ENCODE measurements at places on chromosomes 2 and 18. TPM values are rescaled to one million over a fixed set of nuclear protein-coding genes. Genes with fewer than 3 reads are reported as not detected.

GRCh38 chr18:63083555-63083954 is 236.0 kb downstream of the BCL2 start:
- H3K4me3 ChIP-seq, result no peak overlapping the region
- H3K36me3 ChIP-seq, result no peaks in the 10 kb centered on the region
- DNase-seq, result no peak
- no peaks in the 10 kb centered on the region for H3K27me3 ChIP-seq
- H3K4me1 ChIP-seq, result peaks cover 8% of the 10 kb centered on the region

DNA sequence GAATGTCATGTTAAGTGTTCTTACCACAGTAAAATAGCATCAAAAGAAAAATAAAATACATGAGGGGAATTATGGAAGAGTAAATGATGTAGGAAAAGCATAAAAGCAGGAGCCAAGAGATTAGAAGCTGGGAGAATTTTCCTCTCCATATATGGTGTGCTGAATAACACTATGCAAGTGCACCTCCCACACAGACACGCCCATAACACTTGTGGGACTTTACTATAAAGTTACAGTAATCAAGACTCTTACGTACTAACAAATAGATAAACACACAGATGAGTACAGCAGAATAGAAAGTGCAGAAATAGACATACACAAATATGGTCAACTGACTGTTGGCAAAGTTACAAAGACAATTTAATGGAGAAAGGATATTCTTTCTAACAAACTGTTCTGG is 16.0 kb upstream of the SPHKAP start:
- no peaks in the 10 kb centered on the region for H3K36me3 ChIP-seq
- H3K4me1 ChIP-seq, result no peaks in the 10 kb centered on the region
- H3K4me3 ChIP-seq, result no peak overlapping the region
- peaks cover 1% of the 10 kb centered on the region for H3K27me3 ChIP-seq
- no peak for DNase-seq
- no peak overlapping the region for H3K27ac ChIP-seq

- no peak overlapping the region for H3K4me3 ChIP-seq
- no peak overlapping the region for H3K27ac ChIP-seq
- peaks cover 6% of the 10 kb centered on the region for H3K4me1 ChIP-seq
- no peak for DNase-seq
Observed at GRCh38 chr18:33755931-33756560, 178.0 kb downstream of the ASXL3 start.

DNA sequence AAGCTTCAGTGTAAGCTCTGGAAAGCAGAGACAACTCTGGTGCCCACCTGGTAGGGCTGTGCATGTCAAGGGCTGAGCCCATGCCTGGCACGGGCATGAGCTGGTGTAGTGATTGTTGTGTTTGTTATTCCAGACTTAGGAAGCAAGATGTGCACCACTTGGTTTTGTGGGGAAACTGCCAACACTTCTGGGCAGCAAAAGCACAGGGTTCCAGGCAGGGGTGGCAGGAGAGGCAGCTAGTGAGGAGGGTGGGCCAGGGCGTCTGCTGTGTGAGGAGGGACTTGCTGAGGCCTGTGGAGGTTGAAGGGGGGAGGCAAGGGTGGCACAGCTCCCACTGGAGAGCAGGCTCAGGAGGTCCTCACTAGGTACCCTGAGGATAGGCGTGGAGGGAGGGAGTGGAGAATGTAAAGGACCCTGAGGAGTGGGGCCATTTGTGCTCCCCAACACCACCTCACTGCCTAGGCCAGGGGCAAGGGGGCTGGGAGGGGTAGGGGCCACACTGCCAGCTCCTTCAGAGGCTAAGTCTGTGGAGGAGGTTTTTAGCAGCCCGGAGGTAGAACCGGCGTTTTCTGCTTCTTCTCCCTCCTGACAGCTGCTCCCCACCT is 104.0 kb upstream of the POU3F3 start:
- no peak overlapping the region for H3K27ac ChIP-seq
- peaks cover 28% of the 10 kb centered on the region for H3K27me3 ChIP-seq
- H3K4me3 ChIP-seq, result no peak overlapping the region
- peaks cover 2% of the 10 kb centered on the region for H3K4me1 ChIP-seq
- DNase-seq, result no peak
- no peaks in the 10 kb centered on the region for H3K36me3 ChIP-seq

- peaks cover 29% of the 10 kb centered on the region for H3K4me1 ChIP-seq
- peaks cover 16% of the 10 kb centered on the region for H3K27me3 ChIP-seq
- no peak overlapping the region for H3K4me3 ChIP-seq
- H3K27ac ChIP-seq, result peak overlapping the region; percentile 17
- H3K36me3 ChIP-seq, result no peaks in the 10 kb centered on the region
Observed at GRCh38 chr2:236785611-236786057, 216.0 kb downstream of the ACKR3 start.

DNA sequence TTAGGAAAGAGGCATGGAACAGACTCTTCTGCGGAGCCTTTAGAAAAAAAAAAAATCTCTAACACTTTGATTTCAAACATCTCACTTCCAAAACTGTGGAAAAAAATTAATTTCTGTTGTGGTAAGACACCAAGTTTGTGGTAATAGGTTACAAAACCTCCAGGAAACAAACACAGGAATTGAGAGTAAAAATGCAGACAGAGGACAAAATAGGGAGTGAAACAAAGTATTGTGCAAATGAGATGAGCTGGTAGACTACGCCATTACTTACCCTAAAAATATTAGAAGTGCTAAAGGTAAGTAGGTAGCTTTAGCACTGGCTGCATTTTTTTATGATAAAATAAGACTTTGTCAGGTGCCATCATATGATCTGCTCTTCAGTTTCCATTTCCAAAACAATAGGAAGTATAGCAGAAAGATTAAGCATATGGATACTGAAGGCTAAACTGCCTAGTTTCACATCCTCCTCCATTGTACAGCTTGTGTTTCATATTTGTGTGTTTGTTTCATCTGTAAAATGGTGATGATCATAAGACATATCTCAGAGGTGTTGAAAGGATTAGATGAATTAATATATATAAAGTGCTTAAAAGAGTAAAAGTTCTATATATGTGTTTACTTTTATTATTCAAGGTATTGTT is 309.2 kb downstream of the NR4A2 start:
- no peak overlapping the region for H3K4me3 ChIP-seq
- no peak for DNase-seq
- H3K4me1 ChIP-seq, result peaks cover 7% of the 10 kb centered on the region
- peaks cover 8% of the 10 kb centered on the region for H3K36me3 ChIP-seq
- no peak overlapping the region for H3K27ac ChIP-seq

- H3K27ac ChIP-seq, result no peak overlapping the region
- no peaks in the 10 kb centered on the region for H3K4me1 ChIP-seq
- H3K27me3 ChIP-seq, result peaks cover 18% of the 10 kb centered on the region
- no peak overlapping the region for H3K4me3 ChIP-seq
Observed at GRCh38 chr2:30963184-30963583, 155.9 kb upstream of the CAPN13 start.

DNA sequence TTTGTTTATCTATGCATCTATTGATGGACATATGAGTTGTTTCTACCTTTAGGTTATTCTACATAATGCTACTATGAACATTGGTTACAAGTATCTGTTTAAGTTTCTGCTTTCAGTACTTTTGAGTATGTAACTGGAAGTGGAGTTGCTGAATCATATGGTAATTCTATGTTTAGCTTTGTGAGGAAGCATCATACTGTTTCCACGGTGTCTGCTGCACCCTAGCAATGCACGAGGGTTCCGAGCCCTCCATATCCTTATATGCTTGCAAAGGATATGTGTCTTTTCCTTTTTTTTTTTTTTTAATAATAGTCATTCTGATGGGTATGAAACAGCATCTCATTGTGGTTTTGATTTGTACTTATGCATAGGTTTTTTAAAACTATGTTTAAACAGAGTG is 83.7 kb downstream of the FMNL2 start:
- H3K36me3 ChIP-seq, result no peaks in the 10 kb centered on the region
- no peak overlapping the region for H3K27ac ChIP-seq
- peaks cover 59% of the 10 kb centered on the region for H3K4me1 ChIP-seq
- no peak for DNase-seq

GRCh38 chr2:116754381-116755101 is 1060.0 kb upstream of the DDX18 start:
- DNase-seq, result no peak
- H3K4me1 ChIP-seq, result peaks cover 4% of the 10 kb centered on the region
- H3K27ac ChIP-seq, result no peak overlapping the region
- H3K36me3 ChIP-seq, result no peaks in the 10 kb centered on the region

- peaks cover 44% of the 10 kb centered on the region for H3K27me3 ChIP-seq
- peak overlapping the region; percentile 90 for H3K27ac ChIP-seq
- no peak for DNase-seq
- H3K4me3 ChIP-seq, result peak overlapping the region; percentile 54
- H3K4me1 ChIP-seq, result peaks cover 33% of the 10 kb centered on the region
Observed at GRCh38 chr18:78768656-78769501, 210.7 kb upstream of the SALL3 start.

DNA sequence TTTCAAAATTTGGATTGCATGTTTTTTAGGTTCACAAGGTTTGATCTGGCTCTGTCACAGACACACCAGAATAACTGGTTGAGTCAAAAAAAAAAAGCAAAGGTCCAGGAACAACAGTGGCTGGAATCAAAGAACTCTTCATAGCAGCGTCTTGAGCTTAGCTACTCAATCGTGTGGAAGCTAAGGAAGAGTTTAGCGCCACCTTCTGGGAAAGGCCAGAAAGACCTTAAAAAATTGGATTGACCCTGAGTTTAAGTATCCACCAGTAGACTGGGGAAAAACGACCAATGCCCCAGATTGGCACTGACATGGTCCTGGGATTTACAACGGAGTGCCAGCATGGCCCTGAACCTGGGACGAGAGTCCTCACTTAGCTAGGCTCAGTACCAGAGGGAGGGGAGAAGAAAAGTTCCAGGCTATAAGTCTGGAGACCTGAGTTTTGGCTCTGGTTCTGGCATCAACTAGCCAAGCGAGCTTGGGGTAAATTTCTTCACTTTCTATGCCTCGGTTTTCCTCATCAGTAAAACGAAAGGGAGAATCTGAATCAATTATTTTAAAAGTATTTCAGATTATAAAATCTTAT is 71.1 kb upstream of the TFCP2L1 start:
- no peak overlapping the region for H3K27ac ChIP-seq
- peaks cover 8% of the 10 kb centered on the region for H3K4me1 ChIP-seq
- H3K27me3 ChIP-seq, result no peaks in the 10 kb centered on the region
- H3K36me3 ChIP-seq, result peaks cover 11% of the 10 kb centered on the region

DNA sequence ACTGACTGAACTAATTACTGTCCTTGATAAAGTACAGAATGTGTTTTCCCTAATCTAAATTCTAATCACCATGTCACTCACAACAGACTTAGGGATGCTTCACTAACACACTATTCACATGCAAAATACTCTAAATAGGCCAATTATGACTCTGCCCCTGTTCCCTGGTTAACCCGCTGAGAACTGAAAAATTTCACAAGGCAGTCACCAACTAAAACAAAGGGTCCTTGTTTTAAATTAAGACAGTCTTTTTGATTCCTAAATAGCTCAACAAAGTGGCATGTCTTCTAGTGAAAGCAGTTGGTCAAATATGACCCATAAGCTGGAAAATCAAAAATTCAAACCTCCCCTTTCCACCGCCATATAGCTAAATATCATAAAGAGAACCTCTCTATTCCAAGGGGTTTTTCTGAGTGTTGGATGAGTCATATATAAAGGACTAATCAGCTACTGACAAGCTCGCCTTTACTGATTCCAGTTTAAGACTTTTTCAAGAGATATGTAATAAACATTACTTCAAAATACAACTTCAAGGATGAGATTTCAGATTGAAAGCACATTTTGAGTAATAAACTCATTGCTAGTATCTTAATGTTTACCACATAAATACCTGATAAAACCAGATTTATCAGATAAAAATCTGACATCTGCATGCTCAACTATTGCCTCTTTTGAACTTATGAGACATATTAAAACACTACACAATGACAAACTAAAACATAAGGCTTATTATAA is 235.8 kb downstream of the TCF4 start:
- H3K4me1 ChIP-seq, result peaks cover 35% of the 10 kb centered on the region
- H3K36me3 ChIP-seq, result peaks cover 1% of the 10 kb centered on the region
- no peak for DNase-seq
- H3K4me3 ChIP-seq, result no peak overlapping the region
- H3K27ac ChIP-seq, result no peak overlapping the region
- H3K27me3 ChIP-seq, result no peaks in the 10 kb centered on the region

DNA sequence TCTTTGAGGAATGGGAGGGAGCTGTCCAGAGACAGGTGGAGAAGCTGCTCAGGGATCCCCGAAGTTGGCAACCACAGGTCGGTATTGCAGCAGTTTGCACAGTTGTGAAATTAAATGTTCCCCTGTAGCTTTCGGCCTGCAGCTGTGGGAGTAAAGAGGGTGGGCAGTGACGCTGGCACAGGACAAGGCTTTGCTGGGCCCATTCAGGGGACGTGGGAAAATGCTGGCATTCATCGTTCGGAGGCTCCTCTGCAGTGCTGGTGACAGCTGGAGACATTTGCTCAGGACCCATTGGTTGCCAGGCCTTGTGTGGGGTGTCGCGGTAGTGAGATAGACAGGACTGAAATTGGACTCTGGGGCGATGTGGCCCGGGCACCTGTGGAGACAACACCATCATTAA is 173.7 kb downstream of the MYCN start:
- H3K4me1 ChIP-seq, result peaks cover 15% of the 10 kb centered on the region
- no peaks in the 10 kb centered on the region for H3K36me3 ChIP-seq
- no peak overlapping the region for H3K4me3 ChIP-seq
- no peak overlapping the region for H3K27ac ChIP-seq
- DNase-seq, result no peak

Gene LIMS3
- total RNA-seq, result 0.93 TPM

Gene LDLRAD4
- total RNA-seq, result 3.4 TPM

Gene DHRS9
- not detected for total RNA-seq

Gene C2orf92
- 17.4 TPM for total RNA-seq

Gene MSTN
- total RNA-seq, result 0.38 TPM

Gene TSPYL6
- not detected for total RNA-seq

All from progenitor cell of endocrine pancreas (in vitro differentiated cells).